NCI-H1417 treated with DMSO at 0.1 percent for 48 hours (cell line): ENCODE measurements at places on chromosomes 6 and 20.

- DNase-seq, result no peak
These were observed 8.7 kb downstream of the MMP24OS start for GRCh38 chr20:35269055-35269781.

- DNase-seq, result no peak
These were observed 28.3 kb downstream of the SMPDL3A start for GRCh38 chr6:122817358-122817757.

DNA sequence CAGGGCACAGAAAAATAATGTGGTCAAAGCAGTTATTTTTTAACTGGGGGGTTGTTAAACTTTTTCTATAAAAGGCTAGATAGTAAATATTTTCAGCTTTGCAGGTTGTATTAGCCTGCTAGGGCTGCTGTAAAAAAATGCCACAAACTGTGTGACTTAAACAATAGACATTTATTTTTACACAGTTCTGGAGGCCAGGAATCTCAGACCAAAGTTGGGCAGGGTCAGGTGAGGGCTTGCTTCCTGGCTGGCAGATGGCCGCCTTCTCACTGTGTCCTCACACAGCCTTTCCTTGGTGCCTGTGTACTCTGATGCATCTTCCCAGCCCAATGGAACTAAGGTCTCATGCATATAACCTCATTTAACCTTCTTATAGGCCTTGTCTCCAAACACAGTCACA is 294.7 kb downstream of the PTPRT start:
- DNase-seq, result no peak

- DNase-seq, result no peak
These were observed 2.7 kb downstream of the CTSA start for GRCh38 chr20:45893831-45894230.
